ENCODE measurements at places on chromosomes 12 and 14.

DNA sequence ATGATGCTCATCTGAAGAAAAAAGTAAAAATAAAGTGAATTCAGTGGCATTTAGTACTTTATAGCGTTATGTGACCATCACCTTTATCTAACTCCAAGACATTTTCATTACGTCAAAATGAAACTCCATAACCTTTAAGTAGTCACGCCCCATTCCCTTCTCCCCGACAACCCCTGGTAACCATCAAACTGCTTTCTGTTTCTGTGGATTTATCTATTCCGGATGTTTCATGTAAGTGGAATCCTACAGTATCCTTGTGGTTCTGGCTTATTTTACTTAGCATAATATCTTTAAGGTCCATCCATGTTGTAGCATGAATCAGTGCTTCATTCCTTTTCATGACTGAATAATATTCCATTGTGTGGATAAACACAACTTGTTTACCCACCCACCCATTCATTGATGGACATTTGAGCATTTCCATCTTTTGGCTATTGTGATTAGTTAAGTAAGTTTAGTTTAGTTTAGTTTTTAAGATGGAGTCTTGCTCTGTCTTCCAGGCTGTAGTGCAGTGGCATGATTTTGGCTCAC lies 18.5 kb upstream of the MAP1LC3B2 start:
- no peak for DNase-seq

GRCh38 chr12:80183939-80184338 lies 84.6 kb downstream of the OTOGL start:
- no peak for DNase-seq

DNA sequence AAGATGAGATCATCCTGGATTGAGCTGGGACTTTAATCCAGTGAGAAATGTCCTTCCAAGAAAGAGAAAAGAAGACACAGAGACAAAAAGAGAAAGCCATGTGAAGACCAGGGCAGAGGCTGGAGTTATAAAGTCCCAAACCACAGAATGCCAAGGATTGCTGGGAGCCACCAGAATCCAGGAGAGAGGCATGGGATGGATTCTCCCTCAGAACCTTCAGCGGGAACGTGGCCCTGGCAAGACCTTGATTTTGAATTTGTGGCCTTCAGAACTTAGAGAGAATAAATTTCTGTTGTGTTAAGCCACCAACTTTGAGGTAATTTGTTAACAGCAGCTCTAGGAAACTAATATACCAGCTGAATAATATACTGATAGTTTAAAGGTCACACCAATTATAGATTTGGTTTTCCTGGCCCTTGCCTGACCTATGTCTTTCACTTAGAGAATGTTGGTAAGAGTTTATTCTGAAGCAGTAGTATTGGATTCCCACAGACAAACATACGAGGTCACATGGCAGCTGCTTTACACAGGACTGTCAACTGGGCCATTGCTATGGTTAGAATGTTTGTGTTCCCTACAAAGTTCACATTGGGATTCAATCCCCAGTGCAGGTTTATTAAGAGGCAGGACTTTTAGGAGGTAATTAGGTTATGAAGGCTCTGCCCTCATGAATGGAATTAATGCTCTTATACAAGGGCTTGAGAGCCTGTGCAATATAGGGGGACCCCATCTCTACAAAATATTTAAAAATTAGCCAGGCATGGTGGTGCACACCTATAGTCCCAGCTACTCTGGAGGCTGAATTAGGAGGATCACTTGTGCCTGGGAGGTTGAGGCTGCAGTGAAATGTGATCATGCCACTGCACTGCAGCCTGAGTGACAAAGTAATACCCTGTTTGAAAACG lies 156.5 kb upstream of the EEA1 start:
- no peak for DNase-seq

GRCh38 chr12:107359382-107359781 lies 266.0 kb upstream of the CRY1 start:
- DNase-seq, result no peak

DNA sequence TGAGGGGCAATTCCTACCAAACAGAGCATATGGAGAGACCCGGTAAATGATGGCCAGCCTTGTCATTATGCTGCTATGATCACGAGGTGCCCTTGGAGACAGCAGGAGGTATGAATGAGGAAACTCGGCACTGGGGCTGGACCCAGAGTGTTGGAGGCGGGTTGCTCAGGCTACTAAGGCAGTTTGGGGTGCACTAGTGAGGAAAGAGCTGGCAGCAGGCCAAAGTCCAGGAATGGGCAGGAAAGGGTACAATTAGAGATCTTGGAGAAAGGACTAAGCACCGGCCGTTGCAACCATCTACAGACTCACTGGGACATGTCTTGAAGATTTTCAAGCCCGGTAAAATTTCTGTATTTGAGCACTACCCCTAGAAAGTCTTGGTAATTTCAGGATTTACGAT lies 54.3 kb downstream of the CD9 start:
- DNase-seq, result no peak

- DNase-seq, result no peak
Observed at GRCh38 chr14:101960225-101960624, 4.1 kb upstream of the DYNC1H1 start.

- DNase-seq, result no peak
Observed at GRCh38 chr12:88573583-88573982, 6.7 kb downstream of the KITLG start.

GRCh38 chr12:96208346-96208745 lies 14.2 kb downstream of the ELK3 start:
- no peak for DNase-seq

- DNase-seq, result no peak
Observed at GRCh38 chr12:26179826-26180225, 15.5 kb upstream of the SSPN start.

All from stimulated activated CD8-positive, alpha-beta memory T cell treated with anti-CD3 and anti-CD28 coated beads, Interleukin-12 subunit alpha, Interleukin-12 subunit beta, amount 100 ng/mL, for 1 hour (primary cell).